ENCODE measurements at places on chromosomes 12 and 14.

DNA sequence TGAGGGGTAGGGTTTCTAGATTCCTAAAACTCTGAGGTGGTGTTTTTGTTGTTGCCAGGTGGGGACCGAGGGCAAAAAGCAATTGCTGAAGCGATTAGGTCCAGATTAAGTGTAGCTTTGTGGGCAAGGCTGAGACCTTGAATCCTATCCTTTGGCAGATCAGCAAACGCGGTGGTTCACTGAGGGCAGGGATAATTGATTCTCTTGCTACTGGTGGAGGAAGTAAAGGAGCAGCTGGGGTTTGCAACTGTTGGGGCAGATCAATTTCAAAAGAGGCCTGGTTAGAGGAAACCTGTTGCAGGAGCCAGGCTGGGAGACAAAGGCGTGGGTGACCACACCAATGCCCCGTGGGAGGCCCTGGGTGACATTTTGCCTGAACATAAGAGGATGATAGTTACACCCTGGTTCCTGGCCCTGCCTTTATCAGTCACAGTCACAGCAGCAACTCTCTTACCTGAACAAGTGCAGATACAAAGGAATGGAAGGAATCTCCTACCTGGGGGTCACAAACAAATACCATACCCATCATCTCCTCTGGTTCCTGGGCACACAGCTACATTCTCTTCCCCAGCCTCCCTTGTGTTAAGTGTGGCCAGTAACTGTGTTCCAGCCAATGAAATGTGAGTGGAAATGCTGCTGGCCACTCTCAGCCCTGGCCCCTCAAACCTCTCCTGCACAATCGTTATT, 43.3 kb upstream of the RASSF3 start:
- no peak for DNase-seq

DNA sequence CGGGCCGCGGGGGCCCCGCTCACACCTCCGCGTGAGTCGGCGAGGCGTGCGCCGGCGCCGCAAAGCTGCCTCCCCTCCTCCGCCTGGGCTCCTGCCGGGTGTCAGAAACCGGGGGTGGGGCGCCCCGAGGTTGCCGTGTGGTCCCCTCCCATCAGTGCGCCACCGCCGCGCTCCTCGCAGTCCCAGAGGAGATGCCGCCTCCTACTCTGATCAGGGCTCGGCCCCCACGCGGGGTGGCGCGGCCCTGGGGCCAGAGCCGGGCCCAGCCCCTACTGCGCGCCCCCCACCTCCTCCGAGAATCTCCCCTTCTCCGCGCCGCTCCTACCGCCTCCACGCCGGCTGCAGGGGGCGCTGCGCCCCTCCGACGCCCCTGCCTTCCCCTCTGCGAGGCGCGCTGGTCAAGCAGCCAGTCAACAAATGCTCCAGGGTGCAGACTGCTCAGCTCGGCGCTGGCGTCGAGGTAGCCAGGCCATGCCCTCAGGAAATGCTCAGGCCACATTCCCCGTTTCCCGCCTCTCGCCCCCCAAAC, 467 bp upstream of the JAG2 start:
- no peak for DNase-seq

- DNase-seq: peak; percentile 39
These were observed 84.1 kb upstream of the GNG2 start for GRCh38 chr14:51776102-51776894.

GRCh38 chr12:42705863-42706262, 116.3 kb upstream of the PRICKLE1 start:
- DNase-seq: no peak

GRCh38 chr14:105999361-106000028, 473.1 kb downstream of the TMEM121 start:
- no peak for DNase-seq

DNA sequence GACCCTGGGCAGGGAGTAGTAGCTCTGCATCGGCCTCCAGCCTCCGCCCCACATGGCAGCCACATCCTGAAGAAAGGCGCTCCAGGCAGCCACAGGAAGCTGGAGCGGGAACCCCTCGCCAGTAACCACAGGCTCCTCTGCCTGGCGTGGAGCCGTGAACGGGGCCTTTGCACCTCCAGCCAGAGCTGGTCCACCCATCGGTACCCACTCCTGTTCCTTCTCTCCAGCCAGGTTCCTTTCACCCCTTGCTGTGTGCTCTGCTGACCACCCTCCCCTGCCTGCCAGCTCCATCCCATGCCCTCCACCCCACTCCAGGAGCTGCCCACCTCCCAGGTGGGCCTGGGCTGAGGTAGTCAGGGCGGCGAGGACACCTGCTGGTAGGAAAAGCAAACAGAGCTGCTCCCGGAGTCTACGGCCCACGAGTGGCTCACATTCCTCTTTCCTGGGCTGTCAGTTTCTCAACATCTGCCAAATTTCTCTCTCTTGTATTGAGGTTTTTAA, 2.7 kb downstream of the TGFB3 start:
- DNase-seq: peak; percentile 92

GRCh38 chr14:99924379-99924778, 131.2 kb downstream of the EML1 start:
- no peak for DNase-seq

DNA sequence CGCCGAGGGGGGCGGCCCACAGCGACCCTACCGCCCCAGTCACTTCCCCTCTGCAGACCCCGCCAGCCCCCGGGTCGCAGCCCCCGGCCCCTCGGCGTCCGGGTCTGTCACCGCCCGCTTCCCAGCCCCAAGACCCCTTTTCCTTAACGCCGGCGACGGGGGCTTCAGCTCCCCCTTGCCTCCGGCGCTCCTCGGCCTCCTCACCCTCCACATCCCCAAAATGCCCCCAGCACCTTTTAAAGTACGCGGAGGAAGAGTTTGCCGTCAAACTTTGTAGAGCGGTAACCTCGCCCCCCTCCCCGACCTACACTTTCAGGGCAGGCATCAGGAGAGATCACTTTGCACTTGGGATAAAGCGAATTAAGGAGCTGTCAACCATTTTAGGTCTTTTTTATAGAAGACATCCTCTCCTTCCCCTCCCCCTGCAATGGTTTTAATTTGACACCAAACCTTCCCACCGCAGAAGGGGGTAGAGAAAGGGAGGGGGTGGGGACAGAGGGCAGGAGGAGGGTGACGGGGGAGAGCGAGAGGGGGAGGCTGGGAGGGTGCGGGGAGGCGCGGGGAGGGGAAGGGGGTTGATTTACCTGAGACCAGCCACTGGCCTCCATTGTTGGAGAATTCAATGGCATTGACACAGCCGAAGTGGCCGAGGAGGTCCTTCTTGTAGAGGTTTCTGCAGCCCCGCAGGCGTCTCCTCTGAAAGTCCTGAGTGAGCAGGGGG, 578 bp downstream of the DCAF5 start:
- DNase-seq: no peak

DNA sequence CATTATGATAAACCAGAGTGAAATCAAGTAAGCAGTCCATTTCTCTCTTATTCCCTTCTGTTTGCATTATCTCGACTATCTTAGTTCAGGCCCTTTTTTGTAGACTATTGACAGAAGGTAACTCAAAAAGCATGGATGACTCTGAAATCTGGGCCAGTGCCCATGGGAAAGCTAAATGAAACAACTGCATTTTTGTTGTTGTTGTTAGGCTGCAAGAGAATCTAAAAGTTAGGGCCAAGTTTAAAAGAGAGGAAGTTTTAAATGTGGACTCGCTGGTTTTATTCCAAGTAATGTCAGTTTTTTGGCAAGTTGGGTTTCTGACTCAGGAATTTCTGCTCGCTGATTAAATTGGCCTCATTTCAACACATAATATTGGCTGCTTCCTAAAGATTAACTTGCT, 201.1 kb downstream of the PIK3C2G start:
- no peak for DNase-seq

DNA sequence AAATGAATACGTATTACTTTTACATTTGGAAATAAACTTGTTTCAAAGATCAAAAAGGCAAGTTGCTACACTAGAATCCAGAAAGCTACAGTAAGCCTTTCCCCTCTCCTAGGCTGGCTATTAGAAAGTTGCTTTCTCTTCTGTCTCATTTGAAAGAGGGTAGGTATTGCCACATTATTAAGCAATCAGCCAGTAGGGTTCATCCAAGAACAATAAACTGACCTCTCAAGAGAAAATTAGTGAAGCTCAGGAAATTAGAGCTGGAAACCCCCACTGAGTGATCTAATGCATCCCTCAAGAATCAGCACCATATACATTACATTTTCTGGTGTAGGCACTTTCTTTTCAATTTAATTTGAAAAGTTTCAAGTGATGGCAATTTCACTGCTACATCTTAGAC, 4.5 kb upstream of the TMEM233 start:
- DNase-seq: no peak

- DNase-seq: no peak
These were observed 18.0 kb upstream of the SLC38A4 start for GRCh38 chr12:46843811-46844210.

DNA sequence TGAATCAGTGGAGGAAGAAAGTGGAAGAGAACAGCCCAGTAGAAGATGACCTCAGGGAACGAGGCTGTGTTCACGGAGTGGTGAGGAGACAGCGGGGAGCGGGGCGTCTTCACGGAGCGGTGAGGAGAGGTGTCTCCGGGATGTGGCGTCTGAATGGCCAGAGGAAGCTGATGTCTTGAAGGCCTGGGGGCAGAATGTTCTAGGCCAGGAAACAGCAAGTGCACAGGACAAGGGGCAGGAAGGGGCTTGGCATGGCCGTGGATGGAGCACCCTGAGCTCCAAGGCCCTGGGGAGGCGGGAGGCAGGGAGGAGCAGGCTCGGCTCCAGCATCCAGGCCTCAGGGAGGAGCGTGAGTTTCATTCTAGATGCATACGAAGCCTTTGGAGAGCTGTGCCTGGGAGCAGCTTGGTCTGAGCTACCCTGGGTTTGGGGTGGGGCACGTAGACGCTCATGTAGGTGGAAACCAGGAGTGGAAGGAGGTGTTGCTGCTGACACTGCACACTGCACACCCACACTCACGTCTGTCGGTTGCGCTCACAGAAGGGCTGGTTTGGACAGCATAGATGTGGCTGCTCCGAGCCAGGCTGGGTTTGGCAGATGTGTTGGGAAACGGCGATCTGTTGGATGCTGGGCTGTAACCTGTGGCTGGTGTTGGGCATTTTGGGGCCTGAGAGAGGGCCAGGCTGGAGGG, 131.6 kb downstream of the ADGRD1 start:
- DNase-seq: peak; percentile 32

DNA sequence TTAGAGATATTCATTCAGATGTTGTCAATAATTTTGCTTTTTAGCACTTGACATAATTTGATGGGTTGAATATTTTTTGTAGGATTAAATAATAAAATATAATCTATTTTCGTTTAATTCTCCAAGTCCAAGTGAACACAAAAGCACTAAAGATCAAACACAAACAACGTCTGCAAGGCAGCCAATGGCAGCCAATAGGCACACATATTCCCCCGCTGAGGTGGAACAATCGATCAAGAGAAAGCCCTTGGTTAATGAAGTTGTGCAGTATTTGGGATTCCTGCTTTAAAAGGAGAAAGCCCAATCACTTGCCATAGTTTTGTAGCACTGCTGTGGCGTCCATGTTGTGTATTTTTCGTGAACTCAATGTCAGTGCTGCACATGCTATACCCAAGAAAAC, 1.5 kb downstream of the DHRS7 start:
- DNase-seq: no peak

- no peak for DNase-seq
These were observed 22.0 kb downstream of the NAA30 start for GRCh38 chr14:57412341-57412740.

DNA sequence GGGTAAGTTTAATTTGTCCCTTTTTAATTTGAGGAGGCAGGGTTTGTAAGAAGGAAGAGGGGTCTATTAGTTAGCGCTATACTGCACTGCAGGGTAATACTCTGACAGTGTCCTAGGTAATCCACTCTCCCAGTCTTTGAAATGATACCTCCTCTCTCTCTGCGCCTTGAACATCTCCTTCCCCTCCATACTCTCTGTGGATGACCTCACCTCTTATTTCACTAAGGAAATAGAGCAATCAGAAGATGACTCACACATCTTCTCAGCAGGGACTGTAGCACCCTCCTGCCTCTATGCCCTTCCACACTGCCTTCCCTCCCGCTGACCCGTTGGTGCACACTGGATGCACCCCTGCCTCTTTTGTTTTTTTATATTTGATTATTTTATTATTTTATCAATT, 94.2 kb downstream of the GRIP1 start:
- no peak for DNase-seq

GRCh38 chr12:4960030-4960429, 50.3 kb downstream of the KCNA1 start:
- DNase-seq: no peak

DNA sequence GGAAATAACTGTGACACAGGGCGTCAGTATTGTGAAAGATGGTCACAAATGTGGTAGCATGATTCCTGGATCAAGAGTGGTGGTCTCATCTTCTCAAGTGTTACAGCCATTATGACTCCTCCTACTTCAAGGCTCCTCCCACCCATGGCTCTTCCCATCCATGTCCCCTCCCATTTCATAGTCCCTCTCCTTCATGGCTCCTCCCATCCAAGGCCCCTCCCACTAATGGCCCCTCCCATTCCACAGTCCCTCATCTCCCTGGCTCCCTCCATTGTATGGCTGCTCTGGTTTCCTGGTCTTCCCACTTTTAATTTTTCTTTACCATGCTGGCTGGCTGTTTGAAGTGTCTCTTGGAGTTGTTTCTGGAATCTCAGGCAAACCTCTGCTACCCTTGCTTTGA, 1375.2 kb upstream of the TMEM132C start:
- DNase-seq: no peak

DNA sequence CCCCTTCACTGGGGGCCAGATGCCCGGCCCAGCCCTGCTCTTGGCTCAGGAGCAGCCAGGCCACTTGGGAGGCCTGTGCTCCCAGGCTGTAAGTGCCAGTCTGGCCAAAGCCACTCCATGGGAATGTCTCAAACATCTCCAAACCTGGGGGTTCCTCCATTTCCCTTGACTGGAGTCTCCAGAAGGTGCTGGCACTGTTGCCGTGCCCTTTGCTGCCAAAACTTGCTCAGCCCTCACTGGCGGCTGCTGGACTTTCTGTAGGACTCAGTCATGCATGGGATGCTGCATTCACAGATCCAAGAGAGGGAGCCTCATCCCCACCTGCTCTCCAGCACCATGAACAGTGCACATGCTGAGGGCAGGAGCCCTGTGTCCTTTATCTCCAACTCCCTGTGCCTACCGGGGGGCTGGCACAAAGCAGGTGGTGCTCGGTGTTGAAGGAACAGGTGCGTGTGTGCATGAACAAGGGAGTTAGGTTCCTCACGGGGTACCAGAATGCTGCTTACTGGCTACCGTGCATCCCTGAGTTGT, 9.6 kb upstream of the OTUB2 start:
- no peak for DNase-seq

DNA sequence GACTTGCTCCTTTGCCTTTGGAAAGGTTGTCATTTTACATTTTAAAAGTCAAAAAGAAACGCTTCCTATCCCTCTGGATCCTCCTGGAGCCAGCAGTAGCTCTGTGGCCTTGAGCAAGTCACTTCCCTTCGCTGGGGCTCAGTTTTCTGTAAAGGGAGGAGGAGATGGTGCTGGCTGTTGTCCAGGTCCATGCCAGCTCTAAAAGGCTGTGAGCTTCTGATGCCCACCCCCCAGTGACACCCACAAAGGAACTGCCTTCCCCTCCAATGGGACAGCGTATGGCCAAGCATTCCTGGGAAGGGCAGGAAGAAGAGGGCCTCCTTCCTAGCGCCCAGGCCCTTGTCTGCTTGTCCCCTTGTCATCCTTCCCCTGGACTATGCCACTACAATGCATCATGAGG, 81.5 kb downstream of the NTF3 start:
- no peak for DNase-seq
